OCI-M1 (cell line): ENCODE measurements at places on chromosomes 1 and 21.

- no peak for DNase-seq
These were observed 101.1 kb downstream of the PAX7 start for GRCh38 chr1:18731591-18732235.

DNA sequence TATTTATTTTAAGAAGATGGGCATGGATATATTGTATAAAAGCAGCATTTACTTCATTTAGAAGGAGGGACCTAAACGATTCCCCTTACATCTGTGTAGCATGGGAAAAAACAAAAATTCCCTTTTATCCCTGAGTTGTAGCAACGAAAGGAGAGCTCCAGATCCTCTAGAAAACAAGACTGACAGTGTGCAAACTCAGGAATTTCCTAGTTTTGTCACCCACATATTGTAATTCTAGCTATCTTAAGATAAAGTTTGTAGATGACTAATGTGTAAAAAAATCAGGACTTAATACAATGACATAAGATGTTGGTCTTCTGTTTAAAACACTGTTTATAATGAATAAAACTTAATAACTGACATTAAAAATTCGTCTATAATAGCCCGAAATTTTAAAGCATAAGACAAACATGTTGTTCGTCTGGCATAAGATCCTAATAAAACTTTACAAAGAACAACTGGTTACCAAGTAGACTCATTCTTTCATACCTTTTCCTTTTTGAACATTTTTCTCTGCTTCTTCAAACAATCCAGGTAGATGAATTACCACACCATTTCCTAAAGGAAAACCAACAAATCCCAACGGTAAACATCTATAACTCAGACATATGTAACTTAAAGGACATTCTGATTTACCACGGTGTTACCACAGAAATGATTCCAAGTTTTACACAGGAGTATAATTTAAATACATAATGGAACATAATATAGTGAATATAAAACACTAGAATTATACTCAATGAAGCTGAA, 15.2 kb downstream of the ADSS2 start:
- no peak for DNase-seq

- DNase-seq = peak; percentile 94
These were observed 10.6 kb upstream of the HLCS start for GRCh38 chr21:36976882-36977651.

- no peak for DNase-seq
These were observed 43.4 kb downstream of the ZZZ3 start for GRCh38 chr1:77639056-77639455.

- no peak for DNase-seq
These were observed 738 bp upstream of the CDC42BPA start for GRCh38 chr1:227318853-227319607.

DNA sequence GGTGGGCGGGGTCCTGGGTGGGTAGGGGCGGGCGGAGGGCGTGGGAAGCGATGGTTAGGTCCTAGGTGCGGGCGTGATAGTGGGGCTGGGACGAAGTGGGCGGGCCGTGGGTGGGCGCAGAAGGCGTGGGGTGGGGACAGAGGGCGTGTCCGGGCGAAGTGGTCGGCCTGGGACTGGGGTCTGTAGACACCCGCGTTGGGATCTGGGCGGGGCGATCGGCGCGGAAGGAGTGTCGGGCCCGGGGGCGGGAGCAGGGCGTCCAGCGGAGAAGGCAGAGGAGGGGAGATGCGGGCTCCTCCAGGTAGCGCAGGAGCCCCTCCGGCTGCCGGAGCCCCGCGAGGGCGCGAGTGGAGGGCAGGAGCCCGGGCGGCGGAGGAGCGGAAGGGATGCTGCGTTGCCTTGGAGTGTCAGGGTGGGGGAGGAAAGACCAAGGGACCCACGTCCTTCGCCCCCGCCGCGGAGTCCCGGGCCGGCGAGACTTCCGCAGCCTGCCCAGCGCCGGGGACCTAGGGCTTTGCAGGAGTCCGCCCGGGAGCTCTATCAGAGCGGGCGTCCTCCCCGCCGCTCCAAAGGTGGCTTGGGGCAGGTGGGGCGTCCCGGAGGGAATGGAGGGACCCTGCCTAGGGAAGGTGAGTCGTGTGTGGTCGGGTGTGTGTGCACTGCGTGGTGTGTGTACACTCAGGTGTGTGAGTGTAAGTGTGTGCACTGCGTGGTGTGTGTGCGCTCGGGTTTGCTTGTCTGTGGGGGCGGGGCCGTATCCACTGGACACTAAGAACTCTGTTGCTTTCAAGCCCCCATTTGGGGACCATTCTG, 27.0 kb upstream of the PRSS38 start:
- DNase-seq = peak; percentile 50

- DNase-seq = peak; percentile 8
These were observed 157.5 kb upstream of the C21orf91 start for GRCh38 chr21:17976691-17977090.

- no peak for DNase-seq
These were observed 13.7 kb downstream of the KIRREL1 start for GRCh38 chr1:158007180-158007579.

- DNase-seq = no peak
These were observed 88.5 kb downstream of the ELAVL4 start for GRCh38 chr1:50197216-50197615.

DNA sequence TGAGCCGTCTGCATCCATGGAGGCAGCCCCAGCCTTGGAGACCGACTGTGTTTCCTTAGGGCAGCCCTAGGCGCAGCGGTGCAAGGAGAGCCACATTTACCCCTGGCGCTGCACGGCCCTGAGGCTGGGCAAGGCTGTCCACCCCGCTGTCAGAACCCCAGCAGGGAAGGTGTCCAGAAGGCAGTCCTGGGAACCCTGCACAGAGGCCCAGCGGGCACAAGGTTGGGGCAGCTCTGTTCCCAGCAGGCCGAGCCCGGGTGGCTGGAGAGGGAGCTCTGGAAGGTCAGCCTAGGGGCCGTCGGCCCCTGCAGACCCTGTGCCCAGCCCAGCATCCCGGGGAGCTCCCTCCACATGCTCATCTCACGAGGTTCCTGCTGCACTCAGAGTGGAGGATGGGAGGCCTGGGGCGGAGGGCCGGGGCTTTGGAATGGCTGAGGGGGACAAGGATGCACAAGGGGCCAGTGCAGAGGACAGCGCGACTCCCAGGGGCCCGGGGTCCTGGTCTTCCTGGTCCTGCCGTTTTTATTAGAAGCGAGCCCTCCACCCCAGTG, 19.9 kb upstream of the SAMD11 start:
- DNase-seq = no peak

GRCh38 chr1:199242147-199242546, 603.3 kb downstream of the PTPRC start:
- DNase-seq = peak; percentile 43
